Stimulated activated CD8-positive, alpha-beta memory T cell treated with anti-CD3 and anti-CD28 coated beads, Interleukin-4, amount 100 ng/mL, for 24 hours (primary cell): ENCODE measurements at places on chromosomes 5 and 9.

DNA sequence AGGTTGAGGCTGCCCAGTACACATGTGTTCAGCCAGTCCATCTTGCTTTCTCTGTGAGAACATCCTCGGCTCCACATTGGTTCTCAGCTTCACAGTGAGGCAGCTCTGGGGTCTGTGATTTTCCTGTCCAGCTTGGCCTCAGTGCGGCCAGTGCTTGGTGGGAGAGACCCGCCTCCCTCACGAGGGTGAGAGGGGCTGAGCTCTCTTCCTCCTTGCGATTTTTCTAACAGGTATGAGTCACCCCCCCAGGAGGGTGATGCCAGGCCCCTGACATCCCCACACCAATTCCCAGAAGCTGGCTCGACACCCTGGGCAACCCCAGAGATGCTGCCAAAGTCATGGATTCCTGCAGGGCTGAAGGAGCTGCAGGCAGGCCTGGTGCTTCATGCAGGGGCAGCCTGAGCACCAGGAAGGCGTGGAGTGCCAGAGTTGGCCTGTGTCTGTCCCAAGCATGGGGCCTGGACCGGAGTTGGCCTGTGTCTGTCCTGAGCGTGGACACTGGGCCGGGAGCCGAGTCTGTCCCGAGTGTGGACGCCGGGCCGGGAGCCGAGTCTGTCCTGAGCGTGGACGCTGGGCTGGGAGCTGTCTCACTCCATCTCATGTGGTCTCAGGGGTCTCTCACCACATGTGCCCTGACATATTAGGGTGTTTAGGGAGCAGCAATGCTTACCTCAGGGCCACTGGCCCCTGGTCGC, 408.6 kb upstream of the IRX4 start:
- DNase-seq, result no peak

- DNase-seq, result no peak
Observed at GRCh38 chr9:124438091-124438490, 12.2 kb upstream of the ADGRD2 start.

DNA sequence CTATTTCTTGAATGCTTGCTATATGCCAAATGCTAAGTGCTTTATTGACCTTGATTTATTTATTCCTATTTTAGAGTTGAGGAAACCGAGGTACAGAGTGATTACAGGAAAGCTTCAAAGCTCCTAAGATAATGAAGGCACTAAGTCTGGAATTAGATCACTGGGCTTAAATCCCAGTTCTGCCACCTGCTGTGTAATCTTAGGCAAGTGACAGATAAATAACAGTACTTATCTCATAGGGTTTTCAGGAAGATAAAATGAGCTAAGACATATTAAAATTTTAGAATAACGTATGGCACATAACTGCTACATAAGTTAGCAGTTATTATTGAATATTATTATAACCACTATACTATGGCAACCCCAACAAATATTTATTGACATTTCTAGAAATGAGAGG, 843.8 kb downstream of the DTWD2 start:
- DNase-seq, result no peak

DNA sequence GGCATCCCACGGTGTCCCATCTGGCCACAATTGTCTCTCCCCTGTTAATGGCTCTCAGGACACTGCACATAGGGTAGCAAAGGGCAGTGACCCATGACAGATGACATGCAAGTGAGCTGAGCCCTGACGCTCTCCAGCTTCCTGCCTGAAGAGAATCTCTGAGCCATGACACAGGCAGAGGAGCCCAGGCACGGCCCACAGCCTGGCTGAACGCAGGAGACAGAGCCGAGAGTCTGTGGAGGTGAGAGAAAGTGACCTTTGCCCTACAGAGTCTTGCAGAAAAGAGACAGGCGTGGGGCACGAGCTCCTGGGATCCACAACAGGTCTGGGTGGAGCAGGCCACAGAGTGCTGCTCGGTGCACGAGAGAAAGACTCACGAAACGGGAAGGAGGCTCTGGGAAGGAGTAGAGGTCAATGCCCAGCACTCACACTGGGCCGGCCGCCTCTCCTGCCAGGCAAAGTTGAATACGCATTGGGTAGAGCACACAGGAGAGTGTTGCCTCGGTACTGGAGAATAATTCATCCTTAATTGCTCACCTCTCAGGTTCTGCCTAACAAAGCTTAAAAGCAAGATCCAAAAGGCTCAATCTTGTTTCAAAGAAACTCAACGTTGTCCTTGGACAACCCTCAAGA, 90.3 kb downstream of the MRPL36 start:
- no peak for DNase-seq

GRCh38 chr9:19108038-19108437, 5.3 kb upstream of the HAUS6 start:
- no peak for DNase-seq
